ENCODE measurements at places on chromosomes 5 and 9. TPM values are rescaled to one million over a fixed set of nuclear protein-coding genes. Genes with fewer than 3 reads are reported as not detected.

CD74 gene
- 1,336 TPM for total RNA-seq

SEMA4D gene
- 66.2 TPM for total RNA-seq

TBC1D2 gene
- 16.7 TPM for total RNA-seq

HARS2 gene
- total RNA-seq = 30.5 TPM

SPINK1 gene
- 234 TPM for total RNA-seq

ANKRD31 gene
- 0.17 TPM for total RNA-seq

MTMR12 gene
- total RNA-seq = 40.8 TPM

ZFP2 gene
- 2.3 TPM for total RNA-seq

GDNF gene
- total RNA-seq = 1.2 TPM

NEUROG1 gene
- total RNA-seq = not detected

HRCT1 gene
- 2.0 TPM for total RNA-seq

TEK gene
- total RNA-seq = 8.1 TPM

MYO10 gene
- 16.2 TPM for total RNA-seq

PCDHGB4 gene
- 5.2 TPM for total RNA-seq

GPR151 gene
- not detected for total RNA-seq

WWC1 gene
- total RNA-seq = 58.4 TPM

GLRA1 gene
- not detected for total RNA-seq

FRRS1L gene
- 10.1 TPM for total RNA-seq

CARD6 gene
- total RNA-seq = 21.9 TPM

RANBP17 gene
- 13.9 TPM for total RNA-seq

CCDC171 gene
- 4.0 TPM for total RNA-seq

SLC34A3 gene
- total RNA-seq = 0.49 TPM

LRRC70 gene
- total RNA-seq = 1.0 TPM

GRM6 gene
- not detected for total RNA-seq

SKIC3 gene
- 57.4 TPM for total RNA-seq

NR4A3 gene
- 7.5 TPM for total RNA-seq

TAF11L13 gene
- not detected for total RNA-seq

IL17B gene
- 0.52 TPM for total RNA-seq

DRD1 gene
- 0.81 TPM for total RNA-seq

PCDHB13 gene
- total RNA-seq = 8.3 TPM

LEAP2 gene
- total RNA-seq = 42.4 TPM

EPB41L4A gene
- 61.9 TPM for total RNA-seq

UGT3A2 gene
- not detected for total RNA-seq

HMMR gene
- total RNA-seq = 1.8 TPM

ZNF169 gene
- total RNA-seq = 6.0 TPM

PRSS3 gene
- total RNA-seq = 61.2 TPM

BHMT2 gene
- 11.0 TPM for total RNA-seq

IL13 gene
- not detected for total RNA-seq

BTNL8 gene
- 47.3 TPM for total RNA-seq

CDX1 gene
- 0.29 TPM for total RNA-seq

EIF4E1B gene
- not detected for total RNA-seq

SDHA gene
- total RNA-seq = 140 TPM

TYRP1 gene
- total RNA-seq = 3.5 TPM
